T follicular helper cell (primary cell): ENCODE measurements at places on chromosomes 6 and 20.

GRCh38 chr6:22512686-22513427 lies 56.5 kb upstream of the HDGFL1 start:
- DNase-seq: no peak

DNA sequence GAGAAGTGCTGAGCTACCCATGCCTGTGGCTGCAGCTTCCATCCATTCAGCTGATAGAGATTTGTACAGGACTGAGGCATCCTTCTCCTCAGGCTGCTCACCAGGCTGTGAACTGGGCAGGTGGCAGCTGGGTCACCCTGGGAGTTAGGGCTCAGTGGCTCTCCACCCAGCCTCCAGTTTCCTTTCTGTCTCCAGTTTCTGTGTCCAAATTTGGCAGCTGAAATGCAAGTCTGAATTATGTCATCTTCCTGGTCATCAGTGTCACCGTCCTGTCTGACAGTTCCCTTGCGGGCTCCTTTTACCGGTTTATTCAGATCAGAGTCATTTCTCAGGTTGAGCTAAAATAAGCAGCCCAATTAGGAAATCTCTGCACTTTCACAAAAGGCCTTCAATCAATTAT lies 93.3 kb downstream of the EDN1 start:
- DNase-seq: no peak

DNA sequence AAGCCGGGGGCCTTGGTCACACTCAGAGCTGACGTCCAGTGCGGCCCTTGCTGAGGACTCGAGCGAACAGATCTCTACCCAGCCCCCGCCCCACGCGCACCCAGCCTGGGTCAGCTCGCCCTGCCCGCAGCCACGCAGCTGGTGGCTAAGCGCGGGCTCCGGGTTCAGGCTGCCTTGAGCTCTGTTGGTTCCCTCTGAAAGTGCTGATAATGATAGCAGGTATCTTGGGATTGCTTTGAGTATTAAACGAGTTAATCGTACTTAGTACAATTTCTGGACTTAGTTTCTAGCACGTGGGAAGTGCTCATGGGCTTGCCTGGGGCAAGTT lies 88.1 kb upstream of the TGM3 start:
- no peak for DNase-seq

DNA sequence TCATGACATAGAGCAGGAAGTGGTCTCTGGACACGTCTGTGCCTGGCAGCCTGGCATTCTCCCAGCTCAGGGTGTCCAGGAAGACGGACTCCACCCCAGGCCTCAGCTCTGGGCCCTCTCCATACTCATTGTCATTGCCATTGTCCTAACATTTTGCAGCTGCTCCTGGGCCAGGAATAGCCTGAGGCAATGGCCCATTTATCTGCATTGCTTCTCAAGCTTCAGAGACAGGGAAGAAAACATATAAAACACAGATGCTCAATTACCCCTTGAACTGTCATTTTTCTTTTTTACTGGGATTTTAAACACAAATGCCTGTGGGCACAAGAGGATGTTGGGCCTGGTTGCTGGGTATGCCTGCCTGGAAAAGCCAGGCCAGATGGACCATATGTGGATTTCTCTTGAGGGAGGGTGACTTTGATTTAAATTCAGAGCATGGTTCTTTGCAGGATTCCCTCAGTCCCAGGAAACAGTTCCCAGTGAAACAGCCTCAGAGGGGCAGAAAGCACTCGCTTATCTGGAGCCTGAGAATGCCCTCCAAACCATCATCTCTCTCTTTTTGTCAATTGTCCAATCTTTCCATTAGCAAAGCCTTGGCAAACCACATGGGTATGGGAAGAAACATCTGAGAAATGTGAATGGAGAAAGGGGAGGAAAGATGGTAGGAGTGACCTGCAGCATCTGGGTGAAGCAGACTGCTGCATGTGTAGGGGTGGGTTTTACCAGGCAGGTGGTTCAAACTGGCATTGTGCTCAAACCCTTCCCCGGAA lies 17.9 kb downstream of the LAMP5 start:
- no peak for DNase-seq

DNA sequence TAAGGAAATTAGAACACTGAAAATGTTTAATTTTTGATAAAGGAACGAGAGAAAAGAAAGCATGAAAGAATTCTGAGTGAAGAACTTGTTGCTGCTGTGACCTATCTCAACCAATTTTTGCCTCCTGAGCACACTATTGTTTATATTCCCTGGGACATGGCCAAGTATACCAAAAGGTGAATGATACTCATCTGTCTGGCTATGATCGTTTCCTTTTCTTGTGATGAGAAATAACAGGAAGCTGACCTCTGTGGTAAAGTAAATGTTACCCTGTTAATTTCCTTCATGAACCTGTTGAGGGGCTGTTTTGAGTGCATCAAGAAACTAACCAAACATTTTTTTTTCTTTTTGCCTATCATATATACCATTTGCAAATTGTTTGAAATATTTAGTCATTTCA lies 69.1 kb downstream of the FIG4 start:
- no peak for DNase-seq

DNA sequence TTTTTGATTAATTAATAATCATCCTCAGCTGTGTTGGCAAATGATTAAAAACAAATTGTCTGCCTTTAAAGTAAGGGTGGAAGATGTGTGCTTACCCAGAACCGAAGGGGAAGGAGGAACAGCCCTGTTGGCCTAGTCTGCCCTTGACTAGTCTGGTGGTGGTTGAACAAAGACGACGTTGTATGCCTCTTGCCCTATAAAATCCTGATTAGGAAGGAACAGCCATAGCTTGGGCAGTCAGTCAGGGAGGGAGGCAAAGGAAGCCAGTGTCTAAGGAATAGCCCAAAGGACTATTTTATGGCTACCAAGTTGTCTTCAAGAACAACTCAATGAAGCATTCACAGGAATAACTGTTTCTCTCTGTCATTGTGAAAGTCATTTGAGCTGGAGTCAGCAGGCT lies 70.7 kb downstream of the PRDM1 start:
- no peak for DNase-seq
